ENCODE measurements at places on chromosomes 7 and 10.

- DNase-seq: no peak
These were observed 3.4 kb upstream of the RASSF4 start for GRCh38 chr10:44956226-44956625.

GRCh38 chr10:102435529-102436233, 3.3 kb upstream of the CUEDC2 start:
- DNase-seq: peak; percentile 42

DNA sequence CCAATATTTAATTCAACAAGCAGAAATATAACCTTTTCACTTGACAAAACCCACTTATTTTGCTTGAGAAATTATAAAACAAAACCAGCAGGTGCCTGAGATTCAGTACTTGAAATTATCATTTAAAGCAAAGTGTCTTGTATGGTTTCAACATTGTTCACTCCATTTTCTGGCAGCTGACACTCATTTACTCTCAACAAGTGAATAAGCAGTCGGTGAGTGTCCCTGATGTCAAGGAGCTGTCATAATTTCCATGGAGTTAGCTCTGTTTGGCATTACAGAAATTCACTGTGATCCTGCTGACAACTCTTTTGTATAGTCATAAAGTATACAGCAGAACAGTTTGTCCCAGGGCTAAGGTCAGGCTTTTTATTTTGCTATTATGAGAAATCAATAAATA, 490.0 kb downstream of the CNTNAP2 start:
- no peak for DNase-seq

DNA sequence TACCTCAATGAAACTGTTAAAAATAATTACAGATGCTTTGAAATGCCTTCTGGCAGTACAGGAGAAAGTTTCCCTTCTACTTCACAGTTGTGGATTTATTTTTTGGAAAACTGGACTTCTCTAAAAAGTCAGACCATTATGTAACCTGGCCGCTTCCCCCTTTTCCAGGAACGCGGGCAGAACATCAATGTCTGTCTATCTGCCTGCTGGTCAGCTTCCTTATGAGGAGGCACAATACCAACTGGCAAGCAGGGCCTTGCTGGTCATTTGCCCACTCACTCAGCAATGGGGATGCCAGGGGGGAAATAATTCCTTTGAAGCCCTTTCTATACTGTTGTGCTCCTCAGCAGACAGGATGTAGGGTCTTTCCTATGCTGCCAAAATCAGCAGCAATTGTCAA, 22.5 kb upstream of the ADRB1 start:
- DNase-seq: peak; percentile 18

DNA sequence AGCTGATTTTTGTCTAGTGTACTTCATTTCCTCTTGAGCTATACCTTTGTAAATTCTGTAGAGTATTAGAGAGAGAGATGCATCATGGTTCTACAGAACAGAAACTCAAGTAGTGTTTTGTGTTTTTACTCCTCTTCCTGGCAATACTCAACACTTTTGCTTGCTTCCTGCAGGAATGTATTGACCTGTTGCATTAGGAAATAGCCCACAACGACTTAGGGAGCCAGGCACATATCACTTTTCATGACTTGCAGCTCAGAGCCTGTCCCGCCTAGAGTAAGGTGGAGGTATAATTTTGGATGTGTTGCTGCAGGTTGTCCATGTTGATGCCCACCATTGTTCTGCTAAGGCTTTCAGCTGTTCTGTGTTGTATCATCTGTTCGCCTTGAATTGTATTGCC, 216.3 kb downstream of the SDK1 start:
- no peak for DNase-seq

DNA sequence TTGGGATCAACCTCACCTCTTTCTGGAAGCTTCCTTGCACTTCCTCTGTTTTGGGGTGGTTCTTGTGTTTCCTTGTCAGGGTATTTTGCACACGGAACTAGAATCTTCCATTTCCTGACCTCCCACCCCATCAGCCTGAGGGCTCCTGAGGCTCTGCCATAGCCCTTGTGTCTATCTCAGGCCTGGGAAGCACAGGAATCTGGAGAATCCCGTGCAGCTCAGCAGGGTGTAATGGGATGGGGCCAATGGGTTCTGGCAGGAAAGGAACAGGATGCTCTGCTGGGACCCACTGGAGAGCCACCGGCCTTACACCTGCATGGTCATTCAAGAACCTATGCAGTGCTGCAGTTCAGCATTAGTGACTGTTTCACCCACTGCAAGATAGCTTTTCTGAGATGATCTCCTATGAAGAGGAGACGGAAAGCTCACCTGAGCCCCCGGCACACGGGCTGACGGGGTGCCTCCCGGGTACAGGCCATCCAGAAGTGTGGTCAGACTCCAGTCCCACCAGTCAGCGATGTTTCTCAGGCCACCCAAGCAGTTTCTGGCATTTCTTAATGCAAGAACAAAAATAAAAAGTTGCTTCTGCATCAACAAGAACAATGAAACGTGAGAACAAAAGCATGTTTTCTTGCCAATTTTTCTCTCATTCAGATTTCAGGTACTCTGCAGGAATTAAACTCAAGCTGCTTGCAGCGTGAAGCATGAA, 133.2 kb downstream of the PKD1L1 start:
- no peak for DNase-seq

- DNase-seq: no peak
These were observed 231.9 kb upstream of the GRM3 start for GRCh38 chr7:86411814-86412213.

- DNase-seq: peak; percentile 25
These were observed 66.6 kb downstream of the CAV1 start for GRCh38 chr7:116591202-116592040.

DNA sequence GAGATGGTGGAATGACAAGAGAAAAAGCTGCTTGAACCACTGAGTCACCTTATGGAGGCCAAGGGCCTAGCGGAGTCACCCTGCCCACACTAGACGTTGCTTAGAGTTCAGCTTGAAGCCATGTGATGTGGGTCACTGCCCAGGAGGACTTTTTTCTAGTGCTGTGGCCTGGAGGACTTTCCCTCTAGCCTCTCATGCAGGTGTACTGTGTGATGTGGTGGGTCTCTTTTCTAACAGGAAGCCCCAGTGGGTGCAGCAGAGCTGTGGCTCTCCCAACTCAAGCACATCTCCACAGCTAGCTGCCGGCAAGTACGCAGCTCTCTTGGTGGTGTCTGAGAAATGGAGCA, 13.6 kb downstream of the POR start:
- DNase-seq: peak; percentile 36

GRCh38 chr10:47165711-47166404, 134.1 kb upstream of the GDF10 start:
- peak; percentile 52 for DNase-seq

- peak; percentile 27 for DNase-seq
These were observed 73.7 kb downstream of the FOXL3 start for GRCh38 chr7:363626-364025.

- DNase-seq: peak; percentile 31
These were observed 4.9 kb downstream of the COL17A1 start for GRCh38 chr10:104080762-104081161.

- DNase-seq: no peak
These were observed 895 bp upstream of the ZNF804B start for GRCh38 chr7:88758381-88759229.

DNA sequence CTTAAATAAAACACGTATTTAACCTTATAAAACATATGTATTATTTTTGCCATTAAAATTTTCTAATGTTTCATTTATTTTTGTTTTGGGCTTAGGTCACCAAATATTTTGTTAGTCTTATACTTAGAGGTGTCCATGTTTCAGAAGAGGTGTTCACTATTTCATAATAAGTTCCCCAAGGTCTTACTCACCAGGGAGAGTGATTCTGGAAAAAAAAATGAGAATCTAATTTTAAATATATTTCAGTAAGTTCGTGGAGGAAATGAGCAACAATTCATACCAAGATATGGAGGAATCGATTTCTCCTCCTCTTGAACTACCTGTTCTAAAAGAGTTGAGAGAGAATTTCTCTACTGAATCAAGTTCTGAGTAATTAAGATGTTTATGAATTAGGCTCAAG, 271.6 kb upstream of the SLC26A5 start:
- no peak for DNase-seq

- no peak for DNase-seq
These were observed 145.6 kb upstream of the ZNF32 start for GRCh38 chr10:43794181-43794815.

DNA sequence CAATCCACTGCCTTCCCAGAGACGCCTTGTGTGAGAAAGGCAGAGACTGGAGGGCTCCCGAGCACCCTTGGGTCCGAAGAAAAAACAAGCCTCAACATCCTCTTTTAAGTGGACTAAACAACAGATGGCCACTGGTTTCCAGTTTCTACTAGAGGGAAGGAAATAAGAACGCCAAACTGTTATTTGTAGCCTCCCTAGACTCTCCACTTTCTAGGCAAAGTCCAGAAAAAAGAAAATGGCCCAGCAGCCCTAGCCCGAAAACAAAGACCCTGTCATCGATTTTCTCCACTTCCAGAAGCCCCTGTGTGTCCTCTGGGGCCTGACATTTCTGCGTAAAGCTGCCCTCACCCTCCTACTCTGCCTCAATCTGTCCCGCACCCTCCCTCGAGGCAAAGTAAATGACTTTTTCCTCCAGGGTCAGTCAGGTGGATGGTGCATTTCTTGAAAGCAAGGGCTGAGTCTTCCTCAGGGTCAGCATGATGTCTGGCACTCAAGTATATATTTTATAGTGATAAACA, 6.0 kb downstream of the RGS10 start:
- no peak for DNase-seq

DNA sequence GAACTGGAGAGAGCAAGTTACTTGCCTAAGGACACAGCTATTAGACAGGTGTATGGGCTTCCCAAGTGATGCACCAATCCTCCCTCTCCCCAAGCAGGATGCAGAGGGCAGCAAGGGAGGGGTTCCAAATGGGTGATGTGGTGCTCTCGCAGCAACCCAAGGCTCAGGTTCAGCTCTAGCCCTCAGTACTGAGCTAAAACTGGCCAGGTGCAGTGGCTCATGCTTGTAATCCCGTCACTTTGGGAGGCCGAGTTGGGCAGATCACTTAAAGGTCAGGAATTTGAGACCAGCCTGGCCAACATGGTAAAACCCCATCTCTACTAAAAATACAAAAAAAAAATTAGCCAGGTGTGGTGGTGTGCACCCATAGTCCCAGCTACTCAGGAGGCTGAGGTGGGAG, 40.7 kb downstream of the GPRIN2 start:
- no peak for DNase-seq

DNA sequence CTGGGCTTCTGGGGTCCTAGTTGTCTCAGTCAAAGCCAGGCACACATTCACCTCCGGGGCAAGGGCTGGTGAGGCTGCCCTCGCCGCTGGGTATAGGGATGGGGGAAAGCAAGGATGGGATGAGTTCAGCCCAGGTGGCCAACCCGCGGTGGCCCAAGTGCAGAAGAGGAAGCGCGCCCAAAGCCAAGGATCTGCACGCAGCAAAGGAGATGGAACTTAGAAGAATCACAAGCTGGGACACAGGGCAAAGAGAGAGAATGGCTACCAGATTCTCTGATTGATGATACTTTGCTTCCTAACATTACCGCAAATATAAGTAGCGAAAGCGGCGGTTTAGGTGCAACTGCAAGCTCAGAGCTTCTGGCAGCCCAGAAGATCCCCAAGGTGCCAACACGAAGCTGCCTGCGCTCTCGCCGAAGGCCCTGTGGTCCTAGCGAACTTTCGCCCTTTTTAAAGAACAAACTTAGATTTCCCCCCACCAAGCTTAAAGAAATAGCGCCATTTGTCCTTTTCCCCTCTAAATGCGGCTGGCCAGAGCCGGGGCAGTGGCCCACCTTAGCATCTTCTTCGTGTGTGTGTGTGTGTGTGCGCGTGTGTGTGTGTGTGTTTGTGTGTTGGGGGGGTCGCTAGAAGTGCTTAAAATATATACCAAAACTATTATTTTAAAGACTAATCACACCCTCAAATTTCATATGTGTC, 927 bp upstream of the MKX start:
- no peak for DNase-seq

GRCh38 chr7:22116451-22117030, 170.8 kb upstream of the CDCA7L start:
- DNase-seq: no peak

GRCh38 chr10:69004821-69005220, 16.2 kb downstream of the KIFBP start:
- DNase-seq: no peak

- DNase-seq: no peak
These were observed 190.4 kb downstream of the GPR37 start for GRCh38 chr7:124575176-124575575.

GRCh38 chr7:97373736-97374135, 256.2 kb downstream of the SDHAF3 start:
- DNase-seq: no peak

DNA sequence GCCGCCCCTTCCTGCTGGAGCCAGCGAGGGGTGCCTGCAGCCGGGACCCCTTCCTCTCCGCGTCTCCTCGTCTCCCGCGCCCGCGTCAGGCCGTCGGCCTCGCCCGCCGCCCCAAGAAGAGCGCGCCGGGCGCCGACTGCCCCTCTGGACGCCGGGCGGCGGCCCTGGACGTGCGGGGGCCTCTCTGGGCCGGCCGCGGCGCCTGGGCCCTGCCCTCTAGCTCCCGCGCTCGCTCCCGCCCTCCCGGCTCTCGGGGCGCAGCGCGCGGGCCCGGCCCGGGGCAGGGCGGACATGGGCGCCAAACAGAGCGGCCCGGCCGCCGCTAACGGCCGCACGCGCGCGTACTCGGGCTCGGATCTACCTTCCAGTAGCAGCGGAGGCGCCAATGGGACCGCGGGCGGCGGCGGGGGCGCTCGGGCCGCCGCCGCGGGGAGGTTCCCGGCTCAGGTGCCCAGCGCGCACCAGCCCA, 704 bp downstream of the ZNRF2 start:
- DNase-seq: peak; percentile 22

GRCh38 chr7:156675721-156676120, 35.1 kb downstream of the RNF32 start:
- no peak for DNase-seq

GRCh38 chr7:51288896-51289622, 27.6 kb downstream of the COBL start:
- DNase-seq: no peak

GRCh38 chr7:14748461-14748860, 154.1 kb downstream of the DGKB start:
- no peak for DNase-seq

DNA sequence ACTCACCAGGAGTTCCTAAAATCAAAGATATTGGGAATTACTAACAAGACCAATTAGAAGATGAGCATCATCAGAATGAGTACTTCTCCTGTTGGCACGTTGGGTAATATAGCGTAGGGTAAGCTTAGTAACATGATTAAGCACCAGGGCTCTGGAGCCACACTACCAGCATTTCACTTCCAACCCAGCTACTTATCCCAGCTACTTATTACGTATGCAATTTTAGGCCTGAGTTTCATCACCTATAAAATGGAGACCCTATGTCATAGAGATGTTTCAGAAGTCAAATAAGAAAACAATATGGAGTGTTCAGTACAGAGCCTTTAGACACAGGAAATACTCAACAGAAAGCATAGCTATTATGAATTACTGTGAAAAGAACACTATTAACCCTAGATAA, 19.0 kb downstream of the GDI2 start:
- DNase-seq: no peak

- no peak for DNase-seq
These were observed 94.4 kb upstream of the CCDC6 start for GRCh38 chr10:60000747-60001146.

GRCh38 chr10:86693721-86694369, 25.5 kb downstream of the LDB3 start:
- peak; percentile 29 for DNase-seq

All from CD4-positive, alpha-beta T cell treated with Interleukin-4 for 1 hour (primary cell).